ENCODE measurements at places on chromosomes 3 and 15.

GRCh38 chr3:131775650-131776049 is 259.2 kb downstream of the CPNE4 start:
- H3K27ac ChIP-seq = no peak overlapping the region
- H3K27me3 ChIP-seq = no peaks in the 10 kb centered on the region
- DNase-seq = no peak
- no peaks in the 10 kb centered on the region for H3K36me3 ChIP-seq

GRCh38 chr3:180959691-180960090 is 29.8 kb downstream of the DNAJC19 start:
- H3K27me3 ChIP-seq = no peaks in the 10 kb centered on the region
- H3K36me3 ChIP-seq = peaks cover 88% of the 10 kb centered on the region
- DNase-seq = no peak
- H3K4me3 ChIP-seq = no peak overlapping the region

DNA sequence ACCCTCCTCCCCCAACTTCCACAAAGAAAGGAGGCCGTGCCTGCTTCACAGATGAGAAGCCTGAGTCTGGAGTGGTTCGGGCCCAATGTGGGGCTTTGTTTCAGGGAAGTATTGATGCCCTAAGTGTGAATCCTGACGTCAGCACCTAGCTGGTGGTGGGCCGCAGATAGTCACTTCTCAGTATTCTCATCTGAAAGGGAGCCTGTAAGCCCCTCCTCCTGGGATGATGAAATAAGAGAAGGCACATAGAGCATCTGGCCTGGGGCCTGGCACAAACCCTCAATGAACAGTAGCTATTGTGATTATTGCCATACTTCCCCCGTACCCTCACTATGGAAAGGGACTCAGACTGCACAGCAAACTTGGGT is 24.8 kb downstream of the LINGO1 start:
- peaks cover 50% of the 10 kb centered on the region for H3K4me1 ChIP-seq
- no peaks in the 10 kb centered on the region for H3K36me3 ChIP-seq
- no peaks in the 10 kb centered on the region for H3K27me3 ChIP-seq
- peak overlapping the region; percentile 62 for H3K27ac ChIP-seq
- DNase-seq = no peak
- H3K4me3 ChIP-seq = no peak overlapping the region

- no peak for DNase-seq
- H3K27me3 ChIP-seq = no peaks in the 10 kb centered on the region
These were observed 41.8 kb upstream of the RHO start for GRCh38 chr3:129486664-129487035.

DNA sequence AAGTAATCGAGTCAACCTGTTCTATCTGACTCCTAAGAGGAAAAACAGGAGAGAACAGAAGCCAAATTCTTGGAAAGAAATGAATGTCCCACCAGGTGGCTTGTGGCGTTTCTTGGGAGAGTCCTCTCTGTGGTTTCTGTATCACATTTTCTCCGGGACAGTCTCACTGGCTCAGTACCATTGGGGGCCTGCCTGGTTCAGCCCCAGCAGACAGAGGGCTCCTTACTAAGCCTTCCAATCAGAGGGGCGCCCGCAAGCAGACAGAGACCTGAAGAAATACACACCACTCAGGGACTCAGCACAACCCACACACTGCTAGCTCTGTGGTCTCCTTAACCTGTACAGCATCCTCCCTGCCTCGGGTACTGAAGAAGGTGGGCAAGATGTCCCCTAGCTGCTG is 302.1 kb downstream of the TLE3 start:
- peak overlapping the region; percentile 83 for H3K27ac ChIP-seq
- no peak overlapping the region for H3K4me3 ChIP-seq

GRCh38 chr3:172516318-172517214 is 6.7 kb downstream of the TNFSF10 start:
- no peaks in the 10 kb centered on the region for H3K27me3 ChIP-seq
- peak; percentile 69 for DNase-seq
- H3K4me3 ChIP-seq = no peak overlapping the region
- H3K27ac ChIP-seq = peak overlapping the region; percentile 50
- H3K36me3 ChIP-seq = no peaks in the 10 kb centered on the region

- H3K27ac ChIP-seq = no peak overlapping the region
- no peak for DNase-seq
- no peak overlapping the region for H3K4me3 ChIP-seq
- no peaks in the 10 kb centered on the region for H3K36me3 ChIP-seq
These were observed 357.4 kb upstream of the CDIN1 start for GRCh38 chr15:36221992-36222391.

Measured in tibial artery (tissue), 4 donors.